Prostate gland (tissue), 2 donors: ENCODE measurements at places on chromosomes 4 and X. TPM values are rescaled to one million over a fixed set of nuclear protein-coding genes. Genes with fewer than 3 reads are reported as not detected.
A peak's percentile ranks its signal among the peaks of the same experiment; 100 is the strongest.

GRCh38 chr4:79132826-79133225 is 193.0 kb downstream of the NAA11 start:
- DNase-seq = no peak

DNA sequence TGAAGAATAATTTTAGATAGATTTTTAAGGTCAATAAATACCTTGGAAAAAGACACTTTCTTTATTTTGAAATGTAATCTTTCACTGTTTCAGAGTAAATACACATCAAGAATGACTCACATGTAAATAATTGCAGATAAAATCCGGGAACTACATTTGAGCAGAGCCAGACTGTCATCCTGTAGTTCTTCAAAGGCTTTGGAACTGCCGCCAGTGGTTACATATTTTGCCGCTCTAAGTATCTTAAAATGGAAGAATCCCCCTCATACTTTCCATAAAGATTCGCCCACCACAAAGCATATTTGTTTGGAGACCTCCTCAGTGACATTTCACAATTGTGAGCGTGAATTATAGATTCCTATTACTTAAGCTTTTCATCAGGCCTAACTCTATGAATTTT is 607.8 kb upstream of the ZFP42 start:
- DNase-seq = peak; percentile 21

DNA sequence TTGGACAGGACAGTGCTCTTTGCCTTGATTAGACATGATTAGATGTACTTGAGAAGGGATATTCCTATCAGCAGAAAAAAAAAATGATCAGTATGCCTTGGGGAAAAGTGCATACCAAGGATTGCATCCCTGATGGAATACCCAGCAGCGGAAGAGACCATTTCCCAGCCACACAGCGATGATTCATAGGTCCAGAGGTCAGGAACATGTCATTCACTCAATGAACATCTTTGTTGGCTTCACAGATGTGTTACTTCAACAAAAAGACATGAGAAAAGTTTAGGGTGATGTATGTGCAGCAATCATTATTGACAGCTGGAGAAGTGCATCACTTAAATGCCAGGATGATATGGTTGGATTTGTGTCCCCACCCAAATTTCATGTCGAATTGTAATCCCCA is 293.5 kb downstream of the ZNF674 start:
- no peak for DNase-seq

DNA sequence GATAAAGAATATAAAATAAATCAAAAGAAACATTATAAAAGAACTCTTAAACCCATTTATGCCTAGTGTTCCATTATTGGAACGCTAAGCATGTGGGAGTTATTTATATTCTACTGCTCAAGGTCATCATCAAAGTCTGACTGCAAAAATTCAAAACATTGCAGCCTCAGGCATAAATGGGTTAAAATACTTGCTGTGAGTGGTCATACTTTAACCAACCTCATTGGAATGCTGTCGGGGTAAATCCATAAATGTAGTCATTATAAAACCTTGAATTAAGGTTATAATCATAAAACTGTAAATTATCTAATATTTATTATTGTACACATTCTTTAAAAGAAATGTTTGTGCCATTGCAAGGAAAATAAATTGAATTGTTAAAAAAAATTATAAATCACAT is 55.0 kb downstream of the RPS6KA6 start:
- DNase-seq = no peak

DNA sequence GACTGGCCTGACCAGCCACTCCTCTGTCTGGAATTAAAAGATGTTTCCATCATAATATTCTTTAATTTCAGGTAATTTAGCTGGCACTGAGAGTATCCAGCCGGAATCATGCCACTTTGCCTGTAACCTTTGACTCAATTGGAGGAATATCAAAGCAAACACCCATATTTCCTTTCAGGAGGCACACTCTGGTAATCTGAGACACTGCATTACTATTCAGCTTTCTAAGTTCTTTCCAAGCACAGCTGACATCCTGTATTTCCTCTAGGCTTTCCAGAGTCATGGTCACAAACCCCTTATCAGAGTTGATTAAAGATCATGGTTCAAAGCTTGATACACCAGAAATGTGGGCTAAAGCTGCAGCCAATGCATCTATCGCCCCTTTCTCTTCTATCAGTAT is 29.3 kb downstream of the INTS12 start:
- DNase-seq = no peak

DNA sequence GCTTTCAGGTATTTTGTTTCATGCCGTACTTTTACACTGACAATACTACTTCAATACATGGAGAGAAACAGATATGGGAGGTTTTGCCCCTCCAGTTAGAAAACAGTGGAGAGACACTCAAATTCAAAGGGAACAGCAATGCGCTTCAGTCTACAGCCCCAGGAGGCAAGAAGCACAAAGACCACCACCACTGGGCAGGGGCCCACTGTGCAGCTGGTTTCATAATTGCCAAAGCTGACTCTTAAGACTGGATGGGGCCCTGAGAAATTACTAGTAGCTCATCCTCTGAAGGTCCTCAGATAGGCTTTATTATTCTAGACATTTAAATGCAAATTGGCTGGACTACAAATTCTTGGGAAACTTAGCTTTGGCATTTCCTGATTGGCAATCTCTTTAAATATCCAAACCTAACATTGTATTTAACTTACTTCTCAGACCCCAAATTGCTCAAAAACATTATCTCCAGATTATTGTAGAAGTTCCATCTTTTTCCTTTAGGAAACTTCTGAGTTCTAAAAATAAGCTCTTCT is 85.9 kb upstream of the GPR34 start:
- no peak for DNase-seq

DIPK2B gene
- 14.9 TPM for total RNA-seq

DNA sequence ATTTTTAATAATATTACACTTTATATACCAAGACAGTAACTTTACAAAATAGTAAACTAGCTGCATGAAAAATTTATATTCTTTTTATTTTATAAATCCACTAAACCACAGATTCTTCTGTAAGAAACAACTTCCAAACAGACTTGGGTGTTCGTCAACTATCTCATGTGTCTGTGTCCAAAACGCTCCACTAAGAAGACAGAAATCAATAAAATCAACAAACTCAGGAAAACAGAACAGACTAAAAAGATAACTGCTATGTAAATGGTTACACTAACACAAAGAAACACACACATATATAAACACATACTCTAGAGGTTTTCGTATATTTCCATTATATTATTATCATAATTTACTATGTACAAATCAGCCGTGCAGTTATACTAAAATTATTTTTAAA is 158.4 kb downstream of the PPP3CA start:
- no peak for DNase-seq
